ENCODE measurements at places on chromosomes 7 and 10.

- no peak for DNase-seq
Observed at GRCh38 chr7:81407094-81407493, 362.8 kb downstream of the HGF start.

GRCh38 chr10:99521765-99522469, 10.8 kb upstream of the NKX2-3 start:
- DNase-seq, result no peak

- peak; percentile 59 for DNase-seq
Observed at GRCh38 chr7:95199779-95200558, 124.4 kb downstream of the PON1 start.

- DNase-seq, result no peak
Observed at GRCh38 chr7:112080441-112080840, 125.8 kb downstream of the DOCK4 start.

- DNase-seq, result peak; percentile 66
Observed at GRCh38 chr10:118590334-118590733, 5.1 kb downstream of the PRLHR start.

DNA sequence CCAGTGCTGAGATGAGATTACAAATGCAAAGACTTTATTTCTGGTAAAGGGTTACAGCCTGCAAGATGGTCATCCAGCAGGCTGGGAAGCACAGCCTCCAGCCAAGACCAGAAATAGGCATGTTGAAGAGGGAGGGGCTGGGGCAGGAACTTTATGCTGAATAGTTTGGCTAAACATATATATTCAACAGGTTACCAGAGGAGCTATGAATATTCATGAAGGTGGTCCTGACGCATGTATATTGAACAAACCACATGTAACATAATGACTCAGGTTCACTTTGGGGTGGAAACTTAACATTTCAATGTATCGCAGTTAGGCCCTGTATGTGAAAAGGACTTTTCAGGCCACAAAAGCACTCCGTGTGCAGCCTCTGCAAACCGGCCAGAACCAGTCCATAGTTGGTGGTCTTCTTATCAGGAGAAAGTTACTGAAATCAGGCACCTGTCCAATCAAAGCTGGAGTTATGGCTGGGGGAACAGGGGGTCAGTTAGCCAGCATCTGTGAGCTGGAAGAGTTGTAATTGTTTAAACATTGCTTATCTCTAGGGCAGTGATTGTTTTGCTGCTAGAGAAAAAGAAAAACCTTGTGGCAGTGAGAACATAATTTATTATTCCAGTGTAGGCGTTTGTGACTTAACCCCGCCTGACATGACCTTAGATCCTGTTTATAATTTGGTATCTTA, 372.9 kb upstream of the AUTS2 start:
- DNase-seq, result no peak

- DNase-seq, result no peak
Observed at GRCh38 chr10:6643962-6644361, 63.9 kb upstream of the PRKCQ start.

DNA sequence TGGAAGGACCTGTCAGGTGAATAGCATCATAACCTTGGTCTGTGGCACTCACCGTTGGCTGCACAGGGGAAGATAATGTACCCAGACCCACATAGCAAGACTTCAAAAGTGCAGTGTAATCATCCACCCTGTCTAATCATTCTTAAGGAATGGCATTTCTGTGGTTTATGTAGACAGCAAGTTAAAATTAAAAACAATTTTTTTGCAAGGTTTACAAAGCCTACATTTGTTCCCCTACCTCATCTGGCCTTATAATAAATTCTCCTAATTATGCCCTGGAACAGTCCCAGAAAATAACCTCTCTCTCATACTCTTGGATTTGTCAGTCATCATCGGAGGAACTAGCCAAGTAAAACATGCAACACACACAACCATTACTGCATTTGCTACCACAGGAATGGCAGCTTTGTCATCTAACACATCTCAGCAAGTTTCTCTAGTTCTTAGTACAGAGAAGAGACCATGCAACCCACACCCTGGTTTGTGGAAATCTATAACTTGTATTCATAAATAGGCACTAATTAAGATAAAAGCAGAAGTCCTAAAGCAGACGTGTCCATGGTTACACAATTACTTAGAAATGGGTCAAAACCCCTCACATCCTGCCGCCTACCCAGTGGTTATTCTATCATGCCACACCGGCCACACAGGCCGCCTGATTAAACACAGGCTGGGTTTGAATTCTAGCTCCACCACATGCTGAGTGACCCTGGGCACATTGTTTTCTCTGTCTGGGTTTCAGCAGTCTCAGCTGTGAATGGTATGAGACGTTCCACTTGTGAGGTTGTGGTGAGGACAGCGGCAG, 19.1 kb downstream of the ABLIM1 start:
- no peak for DNase-seq

DNA sequence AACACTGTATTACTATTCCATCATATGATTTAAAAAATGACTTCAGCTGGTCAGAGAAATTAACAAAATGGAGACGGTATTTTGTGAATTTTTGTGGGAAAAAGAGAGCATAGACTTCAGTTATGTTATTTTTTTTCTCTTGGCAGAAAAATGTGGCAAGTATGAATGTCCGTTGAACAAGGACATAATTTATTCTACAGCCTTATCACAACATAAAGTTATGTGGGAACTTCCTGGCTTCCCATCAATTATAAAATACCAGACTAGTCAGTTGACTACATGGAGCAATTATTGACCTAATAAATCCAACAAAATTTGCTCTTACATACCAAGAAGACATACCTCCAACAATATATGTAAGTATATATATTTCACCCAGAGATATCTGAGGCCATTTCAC, 88.6 kb upstream of the PPP1R3A start:
- DNase-seq, result no peak

GRCh38 chr7:80154656-80155333, 20.2 kb downstream of the GNAI1 start:
- DNase-seq, result peak; percentile 70

DNA sequence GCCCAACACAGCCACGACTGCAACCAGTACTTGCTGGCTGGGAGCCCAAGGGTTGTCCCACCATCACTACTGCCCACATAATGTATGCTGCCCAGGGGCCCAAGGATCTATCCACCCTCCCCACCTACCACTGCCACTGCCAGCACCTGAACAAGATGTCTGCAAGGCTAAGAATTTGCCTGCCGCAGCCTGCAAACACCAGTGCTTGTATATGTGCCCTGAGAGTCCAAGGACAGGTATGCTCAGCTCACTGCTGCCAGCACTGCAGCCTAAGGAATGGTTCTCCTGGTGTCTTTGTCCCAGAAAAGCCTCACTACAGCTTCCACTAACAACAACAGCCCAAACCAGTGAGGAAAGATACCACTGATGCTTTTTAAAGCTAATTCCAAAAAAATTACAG, 1174.0 kb downstream of the SORCS1 start:
- no peak for DNase-seq

DNA sequence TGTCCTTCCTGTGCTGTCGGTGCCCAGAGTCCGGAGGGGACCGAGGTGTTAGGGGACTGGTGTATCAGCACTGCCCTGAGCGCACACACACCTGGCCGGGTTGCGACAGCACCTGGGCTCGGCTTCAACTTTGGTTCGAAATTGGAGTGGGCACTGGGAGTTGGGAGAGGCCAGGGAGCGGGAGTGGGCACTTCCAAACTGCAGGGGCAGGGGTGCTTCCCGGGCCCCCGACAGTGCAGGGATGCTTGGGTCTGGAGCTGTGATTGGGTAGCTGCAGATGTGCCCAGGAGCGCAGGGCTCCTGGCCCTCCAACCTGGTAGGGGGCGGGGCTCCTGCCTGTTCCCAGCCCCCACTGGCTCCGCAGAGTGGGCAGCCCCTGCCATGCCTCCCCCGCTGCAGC, 7.7 kb downstream of the BBS9 start:
- DNase-seq, result no peak

DNA sequence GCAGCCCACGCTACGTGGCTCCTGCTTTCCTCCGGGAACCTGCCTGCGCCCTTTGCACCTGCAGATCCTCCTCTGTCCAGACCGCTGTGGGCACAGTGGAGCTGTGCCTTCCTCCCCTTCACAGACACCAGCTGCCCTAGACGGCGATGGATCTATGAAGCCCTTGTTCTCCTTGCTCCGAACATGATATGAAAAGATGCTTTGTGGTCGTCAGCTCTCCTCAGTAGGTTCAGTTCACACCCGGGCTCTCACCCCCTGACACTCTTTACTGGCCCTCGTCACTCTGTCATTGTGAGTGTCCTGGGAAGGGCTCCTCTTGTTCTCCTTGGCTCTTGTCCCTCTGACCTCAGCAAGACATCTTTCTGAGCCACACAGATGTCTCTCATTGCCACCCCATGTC, 4.2 kb downstream of the ZNF488 start:
- no peak for DNase-seq

DNA sequence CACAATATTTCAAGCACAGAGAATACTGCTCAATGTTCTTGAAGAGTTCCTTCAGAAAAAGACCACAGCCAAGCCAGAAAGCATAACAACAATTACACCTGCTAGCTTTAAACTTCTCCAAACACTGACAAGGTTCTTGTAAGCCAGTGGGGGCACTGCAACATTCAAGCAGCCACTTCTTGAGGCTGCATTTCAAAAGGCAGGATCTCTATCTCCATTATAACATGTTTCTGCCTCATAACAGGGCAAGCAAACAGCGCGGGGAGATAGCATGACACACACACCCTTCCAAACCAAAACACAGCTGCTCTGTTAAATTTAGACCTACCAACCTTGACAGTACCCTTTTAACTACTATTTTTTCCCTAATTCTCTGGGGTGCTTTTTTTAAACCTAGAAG, 30.8 kb downstream of the CHCHD3 start:
- peak; percentile 58 for DNase-seq

DNA sequence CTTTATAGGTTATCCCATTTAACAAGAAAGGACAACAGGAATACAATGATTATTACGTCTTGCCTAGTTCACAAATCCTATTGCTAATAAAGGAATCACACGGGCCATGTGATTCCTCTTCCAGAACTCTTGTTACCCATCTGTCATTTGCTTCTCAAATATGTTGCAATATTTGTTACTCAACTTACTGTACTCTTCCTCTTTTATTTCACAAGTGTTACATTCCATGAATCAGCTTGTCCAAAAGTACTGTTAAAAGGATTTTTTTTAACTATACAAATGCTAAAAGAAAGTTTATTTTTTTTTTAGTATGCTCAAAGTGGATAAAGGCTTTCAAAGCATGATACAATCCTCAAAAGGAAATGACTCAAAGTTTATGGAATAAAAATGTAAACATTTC, 3.9 kb upstream of the CD36 start:
- DNase-seq, result peak; percentile 89

DNA sequence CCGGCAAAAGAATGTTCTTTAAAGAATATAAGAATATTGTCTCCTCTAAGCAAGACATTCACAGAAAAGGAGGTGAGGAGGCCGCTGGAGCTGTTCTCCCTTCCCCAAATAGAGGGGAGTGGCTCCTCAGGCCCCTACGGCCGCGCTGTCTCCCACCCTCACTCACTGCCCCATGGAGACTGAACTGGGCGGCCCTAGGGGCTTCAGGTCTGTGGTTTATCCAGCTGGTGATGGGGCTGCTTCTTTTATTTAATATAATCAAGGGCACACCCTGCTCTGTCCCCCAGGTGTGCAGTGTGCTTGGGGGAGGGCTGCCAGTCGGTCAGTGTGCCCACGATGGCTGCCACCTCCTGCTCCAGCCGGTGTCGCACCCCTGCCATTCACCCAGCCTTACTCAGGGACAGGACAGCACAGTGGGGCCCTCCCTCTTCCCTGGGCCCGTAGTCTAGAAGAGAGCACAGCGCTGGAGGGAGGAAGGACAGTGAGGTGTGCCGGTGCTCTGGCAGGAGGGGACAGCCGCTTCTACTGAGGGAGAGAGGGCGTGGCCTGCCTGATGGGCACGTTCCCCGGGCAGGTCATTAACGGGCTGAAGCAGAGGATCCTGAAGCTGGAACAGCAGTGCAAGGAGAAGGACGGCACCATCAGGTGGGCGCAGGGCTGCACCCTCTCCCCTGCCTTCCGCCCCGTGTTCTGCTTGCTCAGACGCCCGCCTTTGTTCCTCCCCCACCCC, 23.4 kb downstream of the IQCE start:
- no peak for DNase-seq

- DNase-seq, result no peak
Observed at GRCh38 chr10:75770626-75771081, 339.2 kb downstream of the LRMDA start.

GRCh38 chr7:88072715-88073055, 138.6 kb downstream of the ADAM22 start:
- no peak for DNase-seq

- DNase-seq, result no peak
Observed at GRCh38 chr10:23514321-23514720, 75.4 kb downstream of the OTUD1 start.

GRCh38 chr10:50927522-50928189, 42.2 kb upstream of the A1CF start:
- no peak for DNase-seq
